Fibroblast of skin of left quadriceps (primary cell): ENCODE measurements at places on chromosomes 5 and 9.

DNA sequence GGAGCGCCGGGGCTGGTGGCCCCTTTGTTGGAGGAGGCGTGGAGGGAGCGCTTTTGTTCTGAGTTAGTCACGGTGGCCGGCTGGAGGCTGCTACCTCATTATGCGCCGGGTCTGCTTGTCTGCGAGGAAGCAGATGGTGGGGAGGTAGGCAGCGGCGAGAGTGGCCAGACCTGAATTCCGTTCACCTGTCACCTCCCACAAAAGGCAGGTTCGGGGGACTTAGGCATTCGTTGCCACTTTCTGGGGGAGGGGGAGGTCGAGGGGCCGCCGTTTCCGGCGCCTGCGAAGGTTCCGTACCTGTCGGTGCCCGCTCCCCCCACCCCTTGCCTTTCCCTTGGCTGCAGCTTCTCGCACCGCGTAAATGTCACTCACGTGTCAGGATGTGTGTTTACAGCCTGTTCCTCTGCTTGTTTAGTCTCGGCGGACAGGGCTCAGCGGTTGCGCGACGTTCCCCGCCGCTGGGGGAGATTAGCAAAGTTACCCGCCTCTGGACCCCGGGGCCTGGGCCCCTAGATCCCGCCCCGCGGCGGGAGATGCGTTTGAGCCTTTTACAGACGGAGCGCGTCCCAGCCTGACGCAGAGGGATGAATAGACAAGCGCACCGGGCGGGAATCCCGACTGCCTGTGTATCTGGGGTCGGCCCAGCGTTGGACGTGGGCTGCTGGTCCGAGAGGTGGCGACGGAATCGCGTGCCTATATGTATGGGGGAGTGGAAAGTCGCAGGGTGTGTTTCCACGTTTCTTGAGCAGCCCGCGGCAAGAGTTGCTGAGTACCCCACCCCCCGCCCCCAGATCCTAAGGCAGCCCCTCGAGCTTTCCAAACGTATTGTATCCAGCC is 2.7 kb upstream of the LHX2 start:
- DNase-seq, result no peak

DNA sequence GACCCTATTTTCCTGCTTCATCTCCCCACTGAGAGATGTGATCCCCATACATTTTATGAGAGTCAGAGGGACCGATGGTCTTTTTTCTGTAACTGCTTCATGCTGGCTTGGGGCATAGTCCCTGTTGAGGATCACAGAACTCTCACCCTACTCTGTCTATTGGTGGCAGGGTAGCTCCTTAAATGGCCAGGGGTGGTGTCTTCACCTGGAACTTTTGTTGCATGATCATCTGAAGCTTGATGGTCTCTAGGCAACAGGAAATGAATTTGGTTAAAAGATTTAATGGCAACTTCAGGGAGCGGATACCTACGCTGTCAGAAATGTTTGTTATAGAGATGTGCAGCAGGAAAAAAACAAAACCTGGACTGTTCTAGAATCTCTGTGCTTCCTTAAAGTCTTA is 87.0 kb upstream of the GLIS3 start:
- DNase-seq, result no peak

GRCh38 chr9:126354887-126355770 is 28.5 kb downstream of the MVB12B start:
- no peak for DNase-seq

- no peak for DNase-seq
These were observed 163.0 kb downstream of the SPOCK1 start for GRCh38 chr5:137336161-137336560.

DNA sequence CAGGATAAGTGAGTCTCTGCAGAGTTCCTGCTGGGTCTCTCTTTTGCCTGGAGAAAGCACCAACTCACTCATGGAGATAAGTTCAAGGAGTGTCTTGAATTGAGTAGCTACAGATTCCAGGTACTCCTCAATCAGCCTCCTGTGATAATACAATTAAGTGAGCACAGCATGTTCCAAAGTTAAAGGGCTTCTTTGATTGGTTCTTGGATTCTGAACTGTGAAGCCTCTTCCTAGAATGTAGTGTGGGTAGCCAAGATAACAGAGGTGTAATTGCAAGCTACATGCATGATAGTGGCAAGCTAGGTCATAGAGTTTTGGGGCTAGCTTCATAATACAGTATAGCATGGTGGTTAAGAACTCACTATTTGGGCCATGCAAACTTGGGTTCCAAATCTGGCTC is 23.2 kb upstream of the CARNMT1 start:
- no peak for DNase-seq

- peak; percentile 26 for DNase-seq
These were observed at the start of gene PCAT7 for GRCh38 chr9:94554439-94555331. PCAT7 (plus strand) TSS chr9:94555083.

- DNase-seq, result no peak
These were observed 387.0 kb downstream of the ARRDC3 start for GRCh38 chr5:90996089-90996488.

GRCh38 chr5:108798513-108799265 is 51.0 kb downstream of the FER start:
- DNase-seq, result no peak

DNA sequence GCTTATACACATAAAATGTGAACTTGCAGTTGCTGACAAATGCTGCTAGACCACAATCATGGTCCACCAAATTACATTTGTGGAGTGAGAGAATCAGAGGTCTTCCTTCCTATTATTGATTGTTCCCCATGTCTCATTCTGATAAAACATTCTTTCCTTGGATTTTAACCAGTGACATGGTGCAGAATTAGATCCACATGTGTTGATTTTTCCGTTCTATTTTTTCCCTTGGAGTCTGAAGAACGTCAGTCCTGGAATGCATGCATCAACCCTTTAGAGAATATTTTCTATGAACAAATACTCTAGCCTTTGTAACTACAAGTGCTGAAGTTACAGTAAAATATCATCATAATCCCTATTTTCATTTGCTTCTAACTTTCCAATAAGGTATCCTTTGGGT is 170.7 kb upstream of the SPRY4 start:
- DNase-seq, result peak; percentile 78

DNA sequence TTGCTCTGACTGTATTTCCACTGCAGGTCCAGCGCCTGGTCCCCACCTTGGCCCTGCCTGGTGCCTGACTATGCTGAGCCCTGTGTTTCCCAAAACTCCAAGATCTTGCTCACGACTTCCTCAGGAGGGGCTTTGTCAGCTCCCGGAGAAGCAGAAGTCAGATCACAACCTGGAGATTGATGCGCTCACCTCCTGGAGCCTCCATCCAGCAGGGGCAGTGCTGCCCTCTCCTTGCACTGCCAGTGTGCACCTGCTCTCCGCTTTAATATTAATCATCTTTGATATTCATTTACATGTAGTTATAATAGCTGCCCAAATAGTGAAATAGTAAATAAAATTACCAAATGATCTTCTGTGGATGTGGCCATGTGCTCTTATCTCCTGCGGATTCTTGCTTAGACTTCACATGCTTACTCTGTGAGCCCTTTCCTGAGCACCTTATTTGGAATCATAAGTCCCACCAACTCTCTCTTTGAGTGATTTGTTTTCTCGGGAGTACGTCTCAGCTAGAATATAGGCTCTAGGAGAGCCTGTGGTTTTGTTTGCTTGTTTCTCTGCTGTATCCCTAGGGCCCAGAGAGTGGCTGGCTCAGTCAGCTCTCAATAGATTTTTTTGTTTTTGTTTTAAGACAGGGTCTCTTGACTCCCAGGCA is 17.4 kb downstream of the MAML1 start:
- no peak for DNase-seq

GRCh38 chr9:77014597-77015263 is 4.7 kb upstream of the FOXB2 start:
- DNase-seq, result no peak

- DNase-seq, result no peak
These were observed 421.3 kb downstream of the CAAP1 start for GRCh38 chr9:26471261-26471660.

DNA sequence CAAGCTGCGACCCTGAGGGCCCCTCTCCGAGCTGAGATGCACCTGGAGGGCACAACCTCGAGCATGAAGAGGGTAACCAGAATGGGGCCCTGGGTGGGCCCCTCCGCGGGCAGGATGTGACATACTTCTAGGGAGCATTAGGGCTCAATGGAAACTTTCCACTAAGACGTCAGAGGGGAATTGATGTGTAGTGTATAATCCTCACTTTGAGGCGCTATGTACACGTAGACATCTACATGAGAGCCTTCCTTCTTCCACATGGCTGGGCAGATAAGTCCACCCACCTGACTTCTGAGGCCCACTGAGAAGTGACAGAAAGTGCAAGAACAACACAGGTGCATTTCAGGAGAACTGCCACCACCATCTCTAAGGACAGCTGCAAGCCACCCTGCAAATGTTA is 61.0 kb downstream of the DAP start:
- DNase-seq, result no peak

DNA sequence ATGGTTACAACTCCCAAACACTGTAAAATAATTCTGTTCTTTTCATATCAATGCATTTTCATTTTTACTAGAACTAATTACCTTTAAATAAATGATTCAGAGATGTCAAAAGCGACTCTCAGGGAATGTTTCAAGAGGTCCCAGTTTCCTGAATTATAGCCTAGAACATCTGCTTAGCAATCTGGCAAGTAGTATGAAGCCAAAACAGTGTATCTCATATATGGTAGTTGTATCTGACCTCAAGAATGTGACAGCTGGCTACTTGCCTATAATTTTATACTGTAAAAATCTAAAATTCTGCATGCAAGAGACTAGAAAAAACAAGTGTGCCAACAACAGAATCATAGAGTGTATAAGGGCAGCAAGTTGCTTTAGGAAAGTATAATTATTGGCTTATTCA is 187.7 kb upstream of the POU5F2 start:
- DNase-seq, result peak; percentile 51

DNA sequence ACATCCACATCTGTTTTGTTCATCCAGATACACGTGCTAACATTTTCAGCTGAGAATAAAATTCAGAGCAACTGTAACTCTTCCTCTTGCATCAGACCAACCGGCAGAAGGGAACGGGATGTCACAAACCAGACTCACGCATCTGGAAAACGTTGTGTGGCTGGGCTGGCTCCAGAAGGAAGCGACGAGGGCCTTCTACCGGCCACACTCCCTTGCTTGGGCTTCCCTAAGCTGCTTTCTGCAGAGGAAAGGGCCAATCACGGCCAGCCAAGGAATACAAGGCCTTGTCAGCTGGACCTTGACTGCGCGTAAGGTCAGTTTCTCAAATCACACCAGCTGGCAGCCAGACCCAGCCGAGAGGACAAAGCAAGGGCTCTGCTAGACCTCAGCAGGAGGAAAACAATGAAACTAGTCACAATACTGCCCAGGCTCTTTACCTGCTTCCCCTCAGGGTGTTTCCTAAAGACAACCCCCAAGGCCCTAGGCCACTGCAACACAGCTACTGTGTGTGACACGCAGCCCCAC is 106.1 kb downstream of the THBS4 start:
- peak; percentile 49 for DNase-seq

- DNase-seq, result no peak
These were observed 154.9 kb upstream of the VLDLR start for GRCh38 chr9:2466703-2467102.

- no peak for DNase-seq
These were observed 16.0 kb downstream of the ANKRD33B start for GRCh38 chr5:10579536-10580521.

DNA sequence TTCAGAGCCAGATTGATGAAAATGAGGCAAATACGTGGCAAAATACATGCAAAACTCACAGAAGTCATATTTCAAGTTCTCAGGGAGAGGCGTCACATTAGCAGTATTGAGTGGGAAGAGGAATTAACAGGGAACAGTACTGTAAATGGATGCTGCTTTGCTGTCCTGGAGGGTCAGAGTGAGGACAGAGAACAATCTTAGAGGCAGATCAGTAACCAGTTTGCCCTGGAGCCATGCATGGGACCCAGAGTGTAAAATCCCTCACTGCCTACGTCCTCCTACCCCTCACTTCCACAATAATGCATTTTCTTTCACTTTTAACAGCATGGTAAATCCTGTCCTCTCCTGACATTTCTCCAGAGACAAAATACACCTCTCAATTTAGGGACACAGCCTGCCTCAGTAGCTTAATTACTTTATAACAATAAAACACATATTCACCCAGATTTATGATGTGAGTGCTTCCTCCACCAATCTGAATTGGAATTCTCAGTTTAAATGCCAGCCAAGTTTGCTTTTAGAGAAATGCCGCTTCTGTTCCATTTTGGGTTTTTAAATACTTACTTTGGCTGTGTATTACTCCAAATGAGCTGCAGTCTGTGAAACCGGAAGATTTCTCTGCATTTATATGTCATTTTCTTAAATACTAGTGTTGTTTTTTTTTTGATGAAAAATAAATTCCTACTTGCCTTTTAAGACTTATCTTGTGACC is 70.0 kb downstream of the LMNB1 start:
- DNase-seq, result no peak

- peak; percentile 62 for DNase-seq
These were observed 227.0 kb downstream of the ZNF608 start for GRCh38 chr5:124519396-124519795.

- DNase-seq, result no peak
These were observed 51.5 kb downstream of the CEP120 start for GRCh38 chr5:123371575-123372179.

- no peak for DNase-seq
These were observed 35.6 kb downstream of the ADAMTSL2 start for GRCh38 chr9:133569891-133570690.

GRCh38 chr5:140145818-140146522 is 20.2 kb downstream of the IGIP start:
- no peak for DNase-seq

GRCh38 chr5:72465601-72466563 is 41.3 kb downstream of the ZNF366 start:
- DNase-seq, result no peak

- no peak for DNase-seq
These were observed 6.1 kb downstream of the ANKS6 start for GRCh38 chr9:98790134-98790841.

DNA sequence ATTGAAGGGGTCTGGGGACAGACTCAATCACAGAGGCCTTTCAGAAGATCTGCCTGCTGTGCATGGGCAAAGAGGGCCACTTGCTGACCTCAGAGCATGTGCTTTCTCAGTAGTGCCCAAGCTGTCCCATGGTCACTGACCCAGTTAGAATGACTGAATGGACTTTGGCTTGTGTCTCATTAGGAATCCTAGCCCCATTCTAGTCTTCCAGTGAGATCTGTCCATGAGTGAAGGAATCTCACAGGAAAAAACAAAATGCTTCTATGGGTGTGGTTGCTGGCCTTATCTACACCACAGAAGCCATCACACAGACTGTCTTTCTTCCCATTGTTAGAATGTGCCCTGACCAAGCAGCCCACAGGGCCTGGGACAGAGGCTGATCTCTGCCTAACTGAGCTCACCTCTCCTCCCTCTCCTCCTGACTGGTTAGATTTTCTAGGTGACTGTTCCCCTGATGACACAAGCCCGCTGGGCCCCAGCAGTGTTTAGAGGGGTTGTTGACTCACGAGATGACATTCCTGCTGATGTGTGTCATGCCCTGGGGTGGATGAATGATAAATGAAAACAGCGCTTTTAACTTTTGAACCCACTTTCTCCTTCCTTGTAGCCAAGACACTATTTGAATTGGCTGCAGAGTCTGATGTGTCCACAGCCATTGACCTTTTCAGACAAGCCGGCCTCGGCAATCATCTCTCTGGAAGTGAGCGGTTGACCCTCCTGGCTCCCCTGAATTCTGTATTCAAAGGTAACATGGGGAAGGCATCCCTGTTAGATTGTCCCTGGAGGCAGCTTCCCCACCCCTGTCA is 24.8 kb downstream of the TGFBI start:
- DNase-seq, result peak; percentile 84
